ENCODE measurements at places on chromosomes 12 and 14.

DNA sequence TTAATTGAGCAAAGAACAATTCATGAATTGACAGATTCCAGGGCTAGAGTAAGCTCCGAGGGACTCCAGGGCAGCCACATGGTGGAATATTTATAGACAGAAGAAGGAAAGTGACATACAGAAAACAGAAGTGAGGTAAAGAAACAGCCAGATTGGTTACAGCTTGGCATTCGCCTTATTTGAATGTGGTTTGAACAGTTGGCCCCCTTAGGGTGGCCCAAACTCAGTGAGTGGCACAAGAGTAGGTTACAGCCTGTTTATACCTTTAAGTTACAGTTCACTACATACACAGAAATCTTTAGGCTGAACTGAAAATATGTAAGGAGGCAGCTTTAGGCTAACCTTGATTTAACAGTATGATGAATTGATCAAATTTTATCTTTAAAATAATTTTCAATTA is 174.5 kb upstream of the CNOT2 start:
- no peak for DNase-seq

DNA sequence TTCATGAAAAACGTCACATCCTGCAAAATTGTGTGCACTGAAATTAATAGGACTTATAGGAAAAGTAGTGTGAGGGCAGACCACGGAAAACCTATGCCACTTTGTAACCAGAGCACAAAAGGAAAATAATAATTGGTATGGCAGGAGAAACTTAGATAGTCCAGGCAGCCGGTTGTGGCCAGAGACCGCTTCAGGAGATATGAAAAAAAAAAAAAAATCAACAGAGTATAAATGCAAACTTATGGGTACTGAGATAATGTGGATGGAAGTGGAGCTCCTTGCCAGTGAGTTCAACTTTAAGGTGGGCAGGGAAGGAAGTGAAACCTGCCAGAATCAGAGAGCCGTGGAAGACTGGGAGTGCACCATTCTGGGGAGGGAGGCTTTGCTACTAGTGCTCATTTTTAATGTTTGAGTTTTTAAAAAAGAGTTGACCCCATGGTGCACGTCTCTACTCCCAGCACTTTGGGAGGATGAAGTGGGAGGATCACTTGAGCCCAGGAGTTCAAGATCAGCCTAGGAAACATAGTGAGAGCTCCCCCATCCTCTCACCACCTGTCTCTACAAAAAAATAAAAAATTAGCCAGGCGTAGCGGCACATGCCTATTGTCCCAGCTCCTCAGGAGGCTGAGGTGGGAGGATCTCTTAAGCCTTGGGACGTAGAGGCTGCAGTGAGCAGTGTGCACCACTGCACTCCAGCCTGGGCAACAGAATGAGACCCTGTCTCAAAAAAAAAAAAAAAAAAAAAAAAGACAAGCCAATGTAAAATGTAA is 34.3 kb upstream of the METAP2 start:
- DNase-seq: no peak

- DNase-seq: no peak
Measured at GRCh38 chr12:98274430-98275130, 240.8 kb upstream of the TMPO start.

DNA sequence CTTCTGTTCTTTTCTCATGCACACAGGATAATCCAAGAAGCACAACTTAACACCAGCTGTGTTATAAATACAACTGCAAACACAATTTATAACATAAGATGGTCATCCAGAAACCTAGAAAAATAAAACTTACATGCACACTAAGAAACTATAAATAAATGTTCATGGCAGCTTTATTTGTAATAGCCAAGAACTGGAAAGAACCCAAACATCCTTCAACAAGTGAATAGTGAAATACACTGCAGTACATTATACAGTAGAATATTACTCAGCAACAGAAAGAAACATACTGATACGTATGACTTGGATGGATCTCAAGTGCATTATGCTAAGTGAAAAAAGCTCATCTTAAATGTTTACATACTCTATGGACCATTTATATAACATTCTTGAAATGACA is 132.7 kb downstream of the SPTSSA start:
- DNase-seq: no peak

- DNase-seq: no peak
Measured at GRCh38 chr14:68497011-68497410, 295.9 kb downstream of the ZFP36L1 start.

- no peak for DNase-seq
Measured at GRCh38 chr12:97921979-97922722, 459.5 kb downstream of the RMST start.

All from esophagus squamous epithelium (tissue), 5 donors.